ENCODE measurements at places on chromosomes 11 and 22.

GRCh38 chr11:10514202-10514601 is 26.8 kb downstream of the RNF141 start:
- no peak for DNase-seq

GRCh38 chr11:122265981-122266380 is 150.0 kb upstream of the BLID start:
- no peak for DNase-seq

GRCh38 chr11:36817336-36817965 is 219.4 kb upstream of the RAG2 start:
- DNase-seq: no peak

DNA sequence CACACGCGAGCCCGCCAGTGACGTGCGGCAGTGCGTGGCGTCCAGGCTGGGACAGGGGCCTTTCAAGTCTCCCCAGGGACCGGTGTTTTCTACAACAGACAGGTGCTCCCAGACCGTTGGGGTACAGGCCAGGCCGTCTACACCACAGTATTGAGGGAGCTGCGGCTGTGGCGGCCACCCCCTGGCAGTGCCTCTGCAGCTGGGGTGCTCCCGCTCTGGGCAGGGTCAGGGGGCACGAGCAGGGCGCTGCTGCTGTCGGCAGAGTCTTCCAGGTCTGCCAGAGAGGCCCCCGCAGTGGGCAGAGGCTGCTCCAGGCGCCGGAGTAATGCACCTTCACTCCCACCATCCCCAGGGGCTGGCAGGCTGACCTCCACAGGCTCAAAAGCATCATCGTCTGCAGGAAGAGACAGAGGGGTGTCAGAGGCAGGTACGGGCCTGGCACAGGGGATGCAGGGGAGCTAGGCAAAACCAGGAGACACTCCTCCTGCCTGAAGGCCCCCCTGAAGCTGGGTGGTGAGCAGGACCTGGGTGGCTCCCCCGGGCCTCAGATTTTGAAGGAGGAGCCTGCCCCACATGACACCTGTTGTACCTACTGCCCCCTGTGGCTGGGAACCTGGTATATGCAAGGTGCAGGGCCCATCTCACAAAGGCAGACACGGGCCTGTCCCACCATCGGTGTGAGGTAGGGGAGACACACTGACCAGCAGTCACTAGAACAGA is 83.3 kb downstream of the DGCR2 start:
- no peak for DNase-seq

- DNase-seq: no peak
Measured at GRCh38 chr11:64801158-64801464, 1.9 kb downstream of the MAP4K2 start.

- no peak for DNase-seq
Measured at GRCh38 chr22:38108561-38109319, 1.7 kb downstream of the BAIAP2L2 start.

DNA sequence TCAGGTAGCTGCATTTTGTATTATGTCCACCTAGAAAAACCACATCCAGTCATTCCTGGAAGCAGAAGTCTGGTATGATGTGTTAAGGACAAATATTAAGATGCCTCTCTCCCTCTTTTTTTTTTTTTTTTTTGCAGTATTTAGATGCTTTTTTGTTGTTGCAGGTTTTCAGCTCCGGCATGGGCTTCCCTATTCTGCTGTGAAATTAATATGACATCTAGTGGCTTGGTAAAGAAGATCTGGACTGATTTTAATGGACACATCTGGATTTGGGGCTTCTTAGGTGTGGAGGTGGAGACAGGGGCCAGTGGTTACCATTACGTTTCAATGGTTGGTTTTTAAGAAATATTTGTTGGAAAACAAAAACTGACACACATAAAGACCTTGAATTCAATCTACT is 47.5 kb upstream of the RASSF10 start:
- DNase-seq: no peak

DNA sequence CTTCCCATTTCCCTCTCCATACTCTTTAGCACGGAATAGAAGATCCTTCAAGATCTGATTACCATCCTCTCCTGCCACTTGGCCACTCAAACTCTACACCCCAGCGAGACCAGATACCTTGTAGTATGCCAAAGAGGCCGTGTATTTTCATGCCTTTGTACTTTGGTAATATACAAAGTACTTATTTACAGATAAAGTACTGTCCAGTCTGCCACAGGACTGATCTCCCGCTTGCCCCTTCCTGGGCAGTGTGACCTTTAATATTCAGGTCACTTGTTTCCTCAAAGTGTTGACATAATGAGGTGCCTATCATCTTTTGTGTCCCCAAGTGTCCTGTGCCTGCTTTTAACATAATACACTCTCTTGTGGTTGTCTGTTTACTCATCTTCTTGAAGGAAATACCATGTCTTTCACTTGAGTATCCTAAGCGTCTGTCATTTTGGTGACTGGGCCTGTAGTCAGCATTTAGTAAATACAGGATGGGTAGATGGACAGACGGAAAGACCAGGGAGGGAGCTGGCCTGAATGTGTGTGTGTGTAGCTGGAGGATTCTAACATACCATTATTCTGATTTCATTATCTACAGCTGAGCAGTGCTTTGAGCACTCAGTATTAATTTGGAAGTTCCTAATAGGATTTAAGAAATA is 137.4 kb downstream of the NAV2 start:
- DNase-seq: no peak

GRCh38 chr11:13012056-13012661 is 3.0 kb downstream of the RASSF10 start:
- DNase-seq: no peak

GRCh38 chr11:27339941-27340340 is 23.1 kb downstream of the CCDC34 start:
- DNase-seq: no peak

Measured in activated gamma-delta T cell treated with Interleukin-2 at 50 U/mL for 16 hours (primary cell).